ENCODE measurements at places on chromosomes 2 and 18.

DNA sequence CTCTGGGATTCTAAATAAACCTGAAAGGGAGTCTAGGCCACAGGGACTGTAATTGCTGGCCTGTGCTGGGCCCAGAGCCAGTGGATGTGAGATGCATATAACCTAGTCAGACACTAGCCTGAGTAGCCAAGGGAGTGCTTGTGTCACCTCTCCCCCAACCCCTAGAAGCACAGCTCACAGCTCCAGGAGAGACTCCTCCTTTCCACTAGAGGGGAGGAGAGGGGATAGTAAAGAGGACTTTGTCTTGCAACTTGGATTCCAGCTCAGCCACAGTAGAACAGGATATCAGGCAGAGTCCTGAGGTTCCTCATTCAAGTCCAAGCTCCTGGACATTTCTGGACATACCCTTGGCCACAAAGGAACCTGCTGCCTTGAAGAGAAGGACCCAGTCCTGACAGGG is 18.4 kb upstream of the EVA1A start:
- no peaks in the 10 kb centered on the region for H3K27me3 ChIP-seq
- no peaks in the 10 kb centered on the region for H3K36me3 ChIP-seq
- no peak overlapping the region for H3K27ac ChIP-seq
- no peak for DNase-seq
- no peak overlapping the region for H3K4me3 ChIP-seq
- H3K4me1 ChIP-seq = no peaks in the 10 kb centered on the region

GRCh38 chr2:54642677-54643430 is 80.6 kb upstream of the EML6 start:
- no peaks in the 10 kb centered on the region for H3K27me3 ChIP-seq
- no peak overlapping the region for H3K4me3 ChIP-seq
- peaks cover 12% of the 10 kb centered on the region for H3K36me3 ChIP-seq
- no peaks in the 10 kb centered on the region for H3K4me1 ChIP-seq
- no peak overlapping the region for H3K27ac ChIP-seq

DNA sequence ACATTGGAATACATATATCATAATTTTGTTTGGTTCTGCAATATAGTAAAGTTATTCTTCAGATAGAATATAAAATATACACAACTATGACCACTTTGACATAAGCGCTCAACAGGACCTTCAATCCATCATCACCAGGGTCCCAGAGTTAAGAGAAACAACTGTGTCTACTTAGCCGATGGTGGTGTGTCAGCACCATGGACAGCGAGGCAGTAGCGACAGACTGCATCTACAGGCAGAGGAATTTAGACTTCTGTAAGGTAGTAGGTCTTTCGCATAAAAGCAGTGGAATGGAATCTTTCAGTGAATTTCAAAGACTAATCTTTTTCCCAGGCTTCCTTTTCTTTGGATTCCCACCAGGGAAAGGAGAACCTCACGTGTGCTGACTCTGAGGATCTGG is 20.5 kb upstream of the LRPPRC start:
- H3K27ac ChIP-seq = no peak overlapping the region
- no peaks in the 10 kb centered on the region for H3K27me3 ChIP-seq
- no peak overlapping the region for H3K4me3 ChIP-seq
- no peaks in the 10 kb centered on the region for H3K36me3 ChIP-seq
- H3K4me1 ChIP-seq = no peaks in the 10 kb centered on the region

- no peaks in the 10 kb centered on the region for H3K4me1 ChIP-seq
- H3K27me3 ChIP-seq = no peaks in the 10 kb centered on the region
- no peak overlapping the region for H3K27ac ChIP-seq
- no peak overlapping the region for H3K4me3 ChIP-seq
- H3K36me3 ChIP-seq = no peaks in the 10 kb centered on the region
- no peak for DNase-seq
Measured at GRCh38 chr18:62713651-62714247, 1.6 kb upstream of the PHLPP1 start.

- H3K4me3 ChIP-seq = no peak overlapping the region
- no peak for DNase-seq
- no peaks in the 10 kb centered on the region for H3K27me3 ChIP-seq
Measured at GRCh38 chr18:7684966-7685365, 117.8 kb downstream of the PTPRM start.

GRCh38 chr18:43692099-43692690 is 414.9 kb upstream of the SYT4 start:
- H3K4me1 ChIP-seq = no peaks in the 10 kb centered on the region
- H3K27ac ChIP-seq = no peak overlapping the region
- H3K27me3 ChIP-seq = no peaks in the 10 kb centered on the region
- no peaks in the 10 kb centered on the region for H3K36me3 ChIP-seq
- no peak for DNase-seq

- no peaks in the 10 kb centered on the region for H3K27me3 ChIP-seq
- DNase-seq = no peak
- H3K4me1 ChIP-seq = no peaks in the 10 kb centered on the region
- H3K4me3 ChIP-seq = no peak overlapping the region
- no peak overlapping the region for H3K27ac ChIP-seq
Measured at GRCh38 chr2:111919365-111919764, 21.0 kb downstream of the MERTK start.

- H3K27ac ChIP-seq = no peak overlapping the region
- no peak overlapping the region for H3K4me3 ChIP-seq
- no peak for DNase-seq
- no peaks in the 10 kb centered on the region for H3K27me3 ChIP-seq
Measured at GRCh38 chr18:74963820-74964446, 245.0 kb downstream of the PTGR3 start.

DNA sequence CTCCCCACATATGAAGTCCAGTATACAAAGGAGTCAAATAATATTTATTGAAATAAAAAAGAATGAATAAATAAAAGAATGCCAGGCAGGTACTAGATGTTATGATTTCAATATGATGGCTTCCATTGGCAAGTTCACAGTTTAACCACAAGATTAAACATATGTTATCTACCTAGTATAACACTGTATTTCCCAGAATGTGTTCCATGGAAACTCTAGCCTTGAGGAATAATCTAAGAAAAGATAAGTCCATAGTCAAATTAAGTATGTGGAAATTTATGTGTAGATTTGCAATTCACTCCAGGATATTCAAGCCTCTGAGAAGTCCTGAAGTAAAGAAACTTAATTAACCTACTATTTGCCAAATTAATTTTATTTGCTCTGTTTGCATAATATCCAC is 71.1 kb upstream of the FMNL2 start:
- DNase-seq = no peak
- H3K27me3 ChIP-seq = no peaks in the 10 kb centered on the region
- H3K36me3 ChIP-seq = no peaks in the 10 kb centered on the region

GRCh38 chr2:207933396-207934065 is 91.8 kb downstream of the PLEKHM3 start:
- H3K36me3 ChIP-seq = no peaks in the 10 kb centered on the region
- H3K4me1 ChIP-seq = peaks cover 10% of the 10 kb centered on the region
- H3K4me3 ChIP-seq = no peak overlapping the region
- H3K27me3 ChIP-seq = no peaks in the 10 kb centered on the region
- no peak overlapping the region for H3K27ac ChIP-seq

GRCh38 chr18:67875060-67875459 is 358.5 kb upstream of the DSEL start:
- H3K27ac ChIP-seq = no peak overlapping the region
- no peaks in the 10 kb centered on the region for H3K4me1 ChIP-seq
- H3K4me3 ChIP-seq = no peak overlapping the region
- H3K27me3 ChIP-seq = no peaks in the 10 kb centered on the region
- no peak for DNase-seq
- no peaks in the 10 kb centered on the region for H3K36me3 ChIP-seq

DNA sequence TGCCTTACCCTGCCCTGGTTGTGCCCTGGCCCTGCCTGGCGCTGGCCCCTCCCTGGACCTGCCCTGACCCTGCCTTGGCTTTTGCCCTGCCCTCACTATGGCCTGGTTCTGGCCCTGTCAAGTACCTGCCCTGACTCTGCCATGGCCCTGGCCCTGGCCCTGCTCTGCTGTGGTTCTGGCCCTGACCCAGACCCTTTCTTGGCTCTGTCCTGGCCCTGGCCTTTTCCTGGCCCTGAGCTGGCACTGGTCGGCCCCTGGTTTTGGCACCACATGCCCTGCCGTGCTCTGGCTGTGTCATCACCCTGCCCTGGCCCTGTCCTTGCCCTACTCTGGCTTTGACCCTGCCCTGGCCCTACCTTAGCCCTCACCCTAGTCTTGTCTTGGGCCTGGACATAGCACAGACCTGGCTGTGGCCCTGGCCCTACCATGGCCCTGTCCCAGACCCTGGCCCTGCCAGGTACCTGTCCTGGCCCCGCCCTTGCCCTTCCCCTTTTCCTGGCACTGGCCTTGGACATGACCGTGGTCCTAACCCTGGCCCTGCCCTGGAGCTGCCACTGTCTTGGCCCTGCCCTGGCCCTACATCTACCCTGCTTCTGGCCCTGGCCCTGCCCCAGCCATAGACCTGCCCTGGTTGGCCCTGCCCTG is 4.8 kb upstream of the ANKRD62 start:
- no peak for DNase-seq
- no peak overlapping the region for H3K4me3 ChIP-seq
- no peaks in the 10 kb centered on the region for H3K4me1 ChIP-seq
- no peaks in the 10 kb centered on the region for H3K27me3 ChIP-seq
- H3K27ac ChIP-seq = no peak overlapping the region

DNA sequence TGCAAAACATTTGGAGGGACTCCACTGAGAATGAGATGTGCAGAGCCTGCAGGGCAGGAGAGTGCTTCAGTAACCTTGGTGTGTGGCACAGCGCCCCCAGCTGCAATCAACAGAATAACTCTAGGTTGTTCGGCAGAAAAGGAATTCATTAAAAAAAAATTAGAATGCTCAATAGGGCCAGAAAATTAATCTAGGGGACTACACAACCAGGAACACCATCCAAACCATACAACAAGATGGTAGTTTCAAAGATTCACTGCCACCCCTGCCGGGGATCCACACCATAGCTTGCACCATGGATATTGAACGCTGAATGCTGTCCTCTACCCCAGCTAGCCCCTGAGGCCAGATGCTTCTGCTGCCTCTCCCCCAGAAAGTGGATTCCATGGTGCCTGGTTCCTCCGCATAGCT is 50.1 kb downstream of the THUMPD2 start:
- peaks cover 4% of the 10 kb centered on the region for H3K4me1 ChIP-seq
- H3K4me3 ChIP-seq = no peak overlapping the region
- DNase-seq = no peak
- H3K36me3 ChIP-seq = no peaks in the 10 kb centered on the region

DNA sequence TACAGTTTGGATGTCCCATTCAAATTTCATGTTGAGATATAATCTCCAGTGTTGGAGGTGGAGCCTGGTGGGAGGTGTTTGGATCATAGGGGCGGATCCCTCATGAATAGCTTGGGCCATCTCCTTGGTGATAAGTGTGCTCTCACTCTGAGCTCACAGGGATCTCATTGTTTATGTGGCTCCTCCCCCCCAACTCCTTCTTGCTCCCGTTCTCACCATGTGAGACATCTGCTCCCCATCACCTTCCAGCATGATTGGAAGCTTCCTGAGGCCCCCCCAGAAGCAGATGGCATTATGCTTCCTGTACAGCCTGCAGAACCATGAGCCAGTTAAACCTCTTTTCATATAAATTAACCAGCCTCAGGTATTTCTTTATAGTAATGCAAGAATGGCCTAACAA is 3.0 kb upstream of the INPP1 start:
- DNase-seq = no peak
- H3K4me3 ChIP-seq = no peak overlapping the region
- H3K27me3 ChIP-seq = no peaks in the 10 kb centered on the region
- no peak overlapping the region for H3K27ac ChIP-seq

DNA sequence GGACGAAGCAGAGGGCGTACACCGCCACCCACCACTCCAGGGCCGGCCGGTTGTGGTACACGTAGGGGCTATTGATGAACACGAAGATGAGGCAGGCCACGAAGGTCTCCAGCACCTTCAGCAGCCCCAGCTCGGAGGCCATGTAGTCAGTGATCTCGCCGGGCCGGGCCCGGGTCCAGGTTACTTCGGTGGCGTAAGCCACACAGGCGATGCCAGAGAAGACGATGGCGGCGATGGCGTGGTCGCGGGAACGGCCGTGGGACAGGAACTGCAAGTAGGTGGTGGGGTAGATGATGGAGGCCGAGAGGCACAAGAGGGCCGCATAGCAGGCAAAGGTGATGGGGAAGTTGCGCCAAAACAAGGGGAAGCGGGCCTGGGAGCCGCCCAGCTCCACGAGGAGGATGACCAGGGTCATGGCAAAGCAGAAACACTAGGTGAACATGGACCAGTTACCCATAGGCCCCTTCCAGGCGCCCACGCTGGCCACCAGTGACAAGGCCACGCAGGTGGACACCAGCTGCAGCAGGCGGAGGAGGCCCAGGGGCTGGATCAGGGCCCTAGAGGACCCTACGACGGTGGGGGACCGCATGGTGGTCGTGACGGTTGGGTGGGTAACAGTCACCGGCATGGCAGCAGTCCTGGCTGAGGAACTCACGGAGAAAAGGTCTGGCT is 128.4 kb upstream of the FAM98A start:
- no peak overlapping the region for H3K27ac ChIP-seq
- DNase-seq = no peak
- H3K4me3 ChIP-seq = no peak overlapping the region
- H3K36me3 ChIP-seq = no peaks in the 10 kb centered on the region

DNA sequence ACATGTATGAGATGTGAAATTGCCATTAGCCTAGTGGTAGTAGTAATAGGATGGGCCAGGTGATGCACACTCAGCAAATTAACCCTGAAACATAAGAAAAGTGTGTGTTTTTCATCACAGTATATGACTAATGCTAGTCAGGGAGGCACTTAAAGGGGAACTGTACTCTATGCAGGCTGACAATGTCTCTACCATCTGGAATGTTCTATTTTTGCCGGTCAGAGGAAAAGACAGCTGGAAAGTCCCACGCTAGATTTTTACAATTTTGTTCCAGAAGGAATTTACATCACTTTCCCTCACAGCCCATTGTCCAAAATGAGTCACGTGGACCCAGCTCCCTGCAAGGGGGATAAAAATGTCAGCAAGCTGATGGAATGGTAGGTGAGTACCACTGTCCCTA is 746.3 kb upstream of the CHAC2 start:
- no peak overlapping the region for H3K27ac ChIP-seq
- no peaks in the 10 kb centered on the region for H3K4me1 ChIP-seq
- H3K4me3 ChIP-seq = no peak overlapping the region
- H3K36me3 ChIP-seq = no peaks in the 10 kb centered on the region
- DNase-seq = no peak

DNA sequence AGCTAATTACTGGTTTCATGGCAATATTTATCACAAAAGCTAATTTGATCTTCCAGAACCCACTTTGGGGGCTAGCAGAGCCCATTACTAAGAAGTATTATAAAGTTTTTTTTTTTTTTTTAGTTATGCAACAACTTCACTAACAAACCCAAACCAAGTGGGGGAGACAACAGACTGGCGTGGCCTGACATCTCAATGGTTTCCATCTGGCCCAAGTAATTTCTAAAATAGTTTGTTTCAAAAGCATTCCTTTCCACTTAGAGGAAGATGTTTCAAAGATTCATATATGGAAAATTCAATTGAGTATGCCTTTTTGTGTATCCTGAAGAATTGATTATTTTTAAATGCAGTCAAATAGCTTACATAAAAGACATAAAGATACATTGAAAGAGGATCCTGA is 367.1 kb downstream of the HRH4 start:
- no peaks in the 10 kb centered on the region for H3K27me3 ChIP-seq
- H3K4me3 ChIP-seq = no peak overlapping the region
- H3K4me1 ChIP-seq = no peaks in the 10 kb centered on the region
- no peaks in the 10 kb centered on the region for H3K36me3 ChIP-seq
- no peak for DNase-seq
- no peak overlapping the region for H3K27ac ChIP-seq

All from prostate gland (tissue), 2 donors.